ENCODE measurements at places on chromosomes 2 and 18. TPM values are rescaled to one million over a fixed set of nuclear protein-coding genes. Genes with fewer than 3 reads are reported as not detected.

The VAMP8 gene
- 145 TPM for total RNA-seq

- no peak for DNase-seq
Observed at GRCh38 chr2:120826716-120827410, 91.2 kb downstream of the GLI2 start.

GRCh38 chr2:58047961-58048360 is 1.4 kb downstream of the VRK2 start:
- no peak for DNase-seq

DNA sequence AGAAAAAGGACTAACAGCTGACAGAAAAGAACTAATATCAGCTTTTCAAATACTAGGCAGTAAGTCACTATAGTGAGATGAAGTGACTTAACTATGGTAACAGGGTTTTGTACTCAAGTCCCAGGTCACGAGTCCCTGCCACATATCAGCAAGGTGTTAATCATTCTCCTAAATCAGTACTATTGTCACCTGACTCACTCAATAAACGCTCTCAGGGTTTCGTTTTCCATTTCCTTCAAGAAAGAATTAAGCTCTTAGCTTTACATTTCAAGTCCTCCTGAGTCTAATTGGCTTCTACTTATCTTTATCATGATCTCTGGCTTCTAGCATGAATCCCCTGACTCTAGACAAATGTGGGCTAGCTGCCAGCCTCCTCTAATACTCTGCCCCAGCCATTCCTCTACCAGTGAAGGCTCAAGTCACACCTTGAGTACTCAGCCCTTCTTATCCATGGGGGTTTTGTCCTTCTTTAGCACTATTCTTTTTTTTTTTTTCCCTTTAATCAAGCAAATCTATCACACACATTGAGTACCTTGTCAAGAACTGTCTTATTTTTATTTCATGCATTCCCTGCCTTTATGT is 20.0 kb downstream of the BUB1 start:
- no peak for DNase-seq

The ABCB11 gene
- not detected for total RNA-seq

DNA sequence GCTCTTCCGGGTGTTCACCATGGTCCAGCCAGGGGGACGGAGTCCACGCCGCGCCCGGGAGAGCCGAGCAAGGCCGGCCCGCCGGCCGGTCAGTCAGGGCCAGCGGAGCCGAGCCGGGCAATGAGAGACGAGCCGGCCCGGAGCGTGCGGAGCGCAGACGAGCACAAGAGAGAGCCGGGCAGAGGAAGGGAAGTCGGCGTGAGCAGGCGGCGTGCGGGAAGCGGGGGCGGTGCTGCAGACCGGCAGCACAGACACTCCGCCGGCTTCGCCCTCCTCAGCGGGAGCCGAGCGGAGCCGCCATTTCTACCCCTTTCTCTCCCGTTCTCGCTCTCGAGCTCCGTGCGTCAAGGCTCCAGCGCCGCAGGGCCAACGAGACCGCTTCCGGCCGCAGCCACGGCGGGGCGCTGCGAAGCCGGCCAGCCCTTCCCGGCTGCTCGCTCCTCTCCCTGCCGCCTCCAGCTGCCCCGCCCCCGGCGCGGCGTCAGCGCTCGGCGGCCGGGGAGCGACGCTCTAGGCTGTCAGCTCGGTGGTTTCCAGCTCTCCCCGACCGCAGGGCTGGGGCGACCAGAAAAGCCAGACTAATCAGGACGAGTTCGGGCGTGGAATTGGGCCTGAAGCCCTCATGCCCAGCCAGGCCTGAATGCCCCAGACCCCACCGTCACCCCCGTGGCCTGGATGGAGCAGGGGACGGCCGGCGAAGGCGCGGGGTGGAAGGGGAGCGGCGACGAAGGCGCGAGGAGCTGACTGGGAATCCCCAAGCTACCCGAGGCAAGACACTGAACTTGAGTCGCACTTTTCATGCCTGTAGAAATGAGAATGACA is at the start of gene ATAD2B:
Gene ATAD2B (minus strand): TSS at position 374 of the 822 bp plus-strand sequence. CDS start 353 bp downstream, at position 21.
- peak; percentile 96 for DNase-seq

- DNase-seq = no peak
Observed at GRCh38 chr2:204280262-204280668, 265.0 kb upstream of the PARD3B start.

The TTR gene
- not detected for total RNA-seq

- DNase-seq = no peak
Observed at GRCh38 chr2:159661286-159661685, 44.9 kb upstream of the BAZ2B start.

Data from activated B cell treated with CpG ODN at 0.5 μM for 24 hours (primary cell).